Astrocyte of the cerebellum (primary cell): ENCODE measurements at places on chromosomes 7 and 10.

- no peak for DNase-seq
Measured at GRCh38 chr7:80634505-80634904, 3.9 kb upstream of the CD36 start.

- DNase-seq = peak; percentile 5
Measured at GRCh38 chr10:120131183-120131582, 238.7 kb downstream of the SEC23IP start.

- DNase-seq = no peak
Measured at GRCh38 chr7:33590916-33591315, 314.4 kb upstream of the BMPER start.

DNA sequence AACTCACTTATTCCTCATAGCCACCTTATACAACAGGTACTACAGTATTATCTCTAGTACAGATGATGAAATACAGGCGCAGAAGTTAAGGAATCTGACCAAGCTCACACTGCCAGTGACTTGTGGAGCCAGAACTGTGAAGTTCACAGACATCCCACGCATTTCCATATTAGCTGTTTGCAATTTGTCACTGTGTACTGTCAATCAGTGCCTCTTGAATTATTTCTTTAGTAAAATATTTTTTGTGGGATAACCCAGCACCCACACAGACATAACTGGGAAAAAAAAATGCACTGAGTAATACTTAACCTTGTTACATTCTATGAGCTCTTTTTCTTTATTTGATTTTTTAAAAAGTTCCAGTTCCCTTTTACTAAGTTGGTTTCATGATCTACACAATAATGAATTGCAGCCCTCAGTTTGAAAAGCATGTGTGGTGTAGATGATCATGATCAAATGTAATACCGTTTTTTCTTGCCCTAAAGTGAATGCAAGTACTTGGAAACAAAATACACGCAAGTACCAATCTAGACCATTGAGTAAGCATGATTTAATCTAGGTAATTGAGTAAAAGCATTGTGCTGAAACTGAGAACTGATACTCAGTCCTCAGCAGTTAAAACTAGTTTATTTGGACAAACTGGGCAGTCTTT, 14.1 kb downstream of the CUL1 start:
- DNase-seq = no peak

GRCh38 chr10:11012421-11013295, 5.0 kb upstream of the CELF2 start:
- DNase-seq = no peak

DNA sequence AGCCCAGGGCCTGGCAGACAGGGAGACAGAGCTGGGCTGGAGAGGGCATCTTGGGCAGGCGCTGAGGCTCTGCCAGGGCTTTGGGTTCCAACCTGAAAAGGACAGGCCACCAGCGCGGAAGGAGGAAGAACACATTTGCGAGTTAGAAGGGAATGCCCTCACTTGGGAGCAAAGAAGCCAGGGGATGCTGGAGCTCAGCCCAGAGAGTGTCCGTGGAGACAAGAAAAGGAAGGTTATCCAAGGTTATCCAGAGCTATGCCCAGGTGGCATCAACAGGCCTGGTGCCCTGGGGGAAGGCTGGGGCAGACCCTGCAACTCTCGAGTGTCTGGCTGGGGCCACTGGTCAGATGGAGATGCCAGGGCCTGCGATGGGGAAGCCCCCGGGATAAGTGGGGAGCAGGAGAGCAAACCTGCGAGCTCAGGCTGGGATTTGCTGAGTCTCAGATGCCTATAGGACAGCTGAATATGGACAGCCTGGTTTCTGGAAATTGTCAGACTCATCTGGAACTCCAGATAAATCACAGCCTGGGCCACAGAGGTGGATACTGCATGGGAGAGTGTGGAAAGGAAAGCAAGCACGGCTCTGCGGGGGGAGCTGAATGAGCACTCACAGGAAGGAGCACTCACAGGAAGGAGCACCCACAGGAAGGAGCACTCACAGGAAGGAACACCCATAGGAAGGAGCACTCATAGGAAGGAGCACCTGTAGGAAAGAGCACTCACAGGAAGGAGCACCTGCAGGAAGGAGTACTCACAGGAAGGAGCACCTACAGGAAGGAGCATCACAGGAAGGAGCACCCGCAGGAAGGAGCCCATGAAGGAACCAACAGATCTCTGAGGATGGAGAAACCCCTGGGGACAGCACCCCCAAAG, 152.1 kb downstream of the ADAM12 start:
- DNase-seq = no peak

- DNase-seq = peak; percentile 97
Measured at GRCh38 chr7:2157473-2158279, 75.1 kb downstream of the MAD1L1 start.

DNA sequence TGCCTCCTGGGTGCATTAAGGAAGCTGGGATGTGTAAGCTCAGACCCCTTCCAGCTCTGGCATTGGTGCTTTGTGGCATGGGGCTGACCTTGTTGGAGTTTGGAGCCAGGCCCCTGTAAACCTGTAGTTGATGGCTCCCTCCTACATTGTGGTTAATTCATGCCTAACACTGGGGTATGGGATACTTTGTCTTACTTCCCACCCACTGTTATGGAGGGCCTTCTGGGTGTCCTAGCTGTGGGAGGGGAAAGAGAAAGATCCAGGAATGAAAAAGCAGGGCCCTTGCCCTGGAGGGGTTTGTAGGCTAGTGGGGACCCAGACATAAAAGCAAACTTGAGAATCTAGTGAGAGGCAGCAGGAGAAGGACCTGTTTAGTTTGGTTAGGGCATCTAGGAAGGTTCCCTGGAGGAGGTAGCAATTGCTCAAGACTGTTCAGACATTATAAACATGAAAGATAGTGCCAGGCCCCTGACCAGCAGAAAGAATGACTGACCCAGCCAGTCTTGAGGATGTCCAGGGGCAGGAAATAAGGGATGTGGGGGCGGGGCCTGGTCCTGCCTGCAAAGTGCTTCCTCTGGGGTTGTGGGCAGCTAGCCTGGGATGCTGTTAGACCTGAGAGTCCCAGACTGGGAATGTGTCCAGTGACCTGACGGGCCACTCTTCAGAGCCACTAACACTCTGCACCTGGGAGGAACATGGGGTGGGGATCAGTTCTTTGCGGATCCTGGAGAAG, 6.6 kb downstream of the ADAMTS14 start:
- no peak for DNase-seq

GRCh38 chr10:132059760-132060508, 5.8 kb upstream of the JAKMIP3 start:
- no peak for DNase-seq
